Bladder microvascular endothelial cell (primary cell): ENCODE measurements at places on chromosomes 2 and 18. TPM values are rescaled to one million over a fixed set of nuclear protein-coding genes. Genes with fewer than 3 reads are reported as not detected.

The ZDBF2 gene
- 5.8 and 20.3 TPM in 2 replicates for total RNA-seq

The PAIP2B gene
- total RNA-seq: 0.65 and 1.8 TPM in 2 replicates

The ASB18 gene
- 0.25 TPM in 1 of 2 replicates, not detected in the other for total RNA-seq

The CROCC2 gene
- not detected in 2 replicates for total RNA-seq

The UGT1A8 gene
- total RNA-seq: not detected in 2 replicates

The RABL2A gene
- 1.6 and 7.2 TPM in 2 replicates for total RNA-seq

The GALNT5 gene
- total RNA-seq: under 0.01 and 0.06 TPM in 2 replicates

The TM4SF20 gene
- not detected in 2 replicates for total RNA-seq

The CXCR4 gene
- total RNA-seq: 83.7 and 130 TPM in 2 replicates
